Stimulated activated CD4-positive, alpha-beta T cell treated with anti-CD3 and anti-CD28 coated beads, Interleukin-12 subunit alpha, Interleukin-12 subunit beta, amount 100 ng/mL, for 48 hours (primary cell): ENCODE measurements at places on chromosomes 11 and 22.

DNA sequence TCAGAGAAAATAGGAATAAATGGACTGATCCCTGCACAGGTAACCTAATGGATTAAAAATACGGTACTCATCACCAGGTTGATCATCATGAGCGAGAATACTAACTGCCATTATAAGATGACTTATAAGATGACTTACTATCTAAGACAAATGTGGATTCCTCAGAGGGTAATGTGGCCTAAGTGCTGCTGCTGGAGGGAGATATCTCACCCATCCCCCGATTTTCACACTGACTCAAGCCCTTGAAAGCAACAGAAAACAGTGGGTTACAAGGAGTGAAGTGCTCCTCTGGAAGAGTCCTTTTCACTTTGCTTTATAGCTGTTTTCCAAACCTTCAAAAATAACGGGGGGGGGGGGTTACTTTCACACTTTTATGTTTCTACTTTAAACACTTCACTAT is 920 bp downstream of the TMEM218 start:
- DNase-seq, result no peak

DNA sequence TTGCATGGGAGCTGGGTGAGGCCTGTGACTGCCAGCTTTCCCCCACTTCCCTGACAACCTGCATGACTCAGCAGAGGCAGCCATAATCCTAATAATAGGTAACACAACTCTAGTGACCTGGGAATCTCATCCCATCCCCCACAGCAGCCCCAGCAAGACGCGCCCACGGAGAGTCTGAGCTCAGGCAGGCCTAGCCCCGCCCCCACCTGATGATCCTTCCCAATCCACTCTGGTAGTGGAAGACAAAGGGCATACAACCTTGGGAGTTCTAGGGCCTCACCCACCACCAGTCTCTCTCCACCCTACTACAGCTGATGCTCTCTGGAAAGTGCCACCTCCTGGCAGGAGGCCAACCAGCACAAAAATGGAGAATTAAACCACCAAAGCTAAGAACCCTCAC is 60.3 kb downstream of the CWF19L2 start:
- DNase-seq, result no peak

DNA sequence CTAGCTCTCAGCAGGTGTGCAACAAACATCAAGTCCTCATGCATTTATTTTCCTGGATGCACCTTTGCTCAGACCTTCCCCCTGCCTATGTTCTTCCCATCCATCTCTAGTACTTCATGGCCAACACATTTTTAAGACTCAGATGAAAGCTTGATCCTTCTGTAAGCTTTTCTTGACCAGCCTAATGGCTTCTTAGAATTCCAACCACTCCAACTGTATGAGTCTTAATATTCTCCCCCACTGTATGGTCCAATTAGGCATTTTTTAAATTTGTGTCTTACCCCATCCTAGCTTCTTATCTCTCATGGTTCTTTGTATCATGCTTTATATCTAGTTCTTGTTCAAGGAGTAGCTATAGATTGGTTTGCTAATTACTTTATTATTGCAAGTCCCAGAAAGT is 44.8 kb downstream of the TENM4 start:
- DNase-seq, result no peak

GRCh38 chr11:40130427-40130826 is 1329.0 kb downstream of the LRRC4C start:
- DNase-seq, result no peak

GRCh38 chr11:99781074-99781473 is 760.3 kb downstream of the CNTN5 start:
- DNase-seq, result no peak

DNA sequence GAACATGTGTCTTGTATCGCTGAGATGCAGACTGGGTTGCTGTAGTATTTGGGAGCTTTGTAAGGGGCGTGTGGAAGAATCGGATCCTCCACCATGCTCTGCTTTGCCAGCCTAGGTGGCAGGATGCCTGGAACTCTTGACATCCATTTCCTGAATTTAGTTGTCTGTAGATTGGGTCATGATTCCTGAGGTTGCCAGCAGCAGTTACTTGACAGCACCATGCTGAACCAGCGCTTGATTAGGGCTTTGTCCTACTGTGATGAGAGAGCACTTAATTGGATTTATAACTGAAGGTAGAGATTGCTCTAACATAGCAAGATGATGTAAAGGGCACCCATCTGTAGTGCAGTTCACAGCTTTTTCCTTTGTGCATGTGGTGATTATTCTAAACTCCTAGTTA is 75.6 kb upstream of the HORMAD2 start:
- DNase-seq, result no peak

DNA sequence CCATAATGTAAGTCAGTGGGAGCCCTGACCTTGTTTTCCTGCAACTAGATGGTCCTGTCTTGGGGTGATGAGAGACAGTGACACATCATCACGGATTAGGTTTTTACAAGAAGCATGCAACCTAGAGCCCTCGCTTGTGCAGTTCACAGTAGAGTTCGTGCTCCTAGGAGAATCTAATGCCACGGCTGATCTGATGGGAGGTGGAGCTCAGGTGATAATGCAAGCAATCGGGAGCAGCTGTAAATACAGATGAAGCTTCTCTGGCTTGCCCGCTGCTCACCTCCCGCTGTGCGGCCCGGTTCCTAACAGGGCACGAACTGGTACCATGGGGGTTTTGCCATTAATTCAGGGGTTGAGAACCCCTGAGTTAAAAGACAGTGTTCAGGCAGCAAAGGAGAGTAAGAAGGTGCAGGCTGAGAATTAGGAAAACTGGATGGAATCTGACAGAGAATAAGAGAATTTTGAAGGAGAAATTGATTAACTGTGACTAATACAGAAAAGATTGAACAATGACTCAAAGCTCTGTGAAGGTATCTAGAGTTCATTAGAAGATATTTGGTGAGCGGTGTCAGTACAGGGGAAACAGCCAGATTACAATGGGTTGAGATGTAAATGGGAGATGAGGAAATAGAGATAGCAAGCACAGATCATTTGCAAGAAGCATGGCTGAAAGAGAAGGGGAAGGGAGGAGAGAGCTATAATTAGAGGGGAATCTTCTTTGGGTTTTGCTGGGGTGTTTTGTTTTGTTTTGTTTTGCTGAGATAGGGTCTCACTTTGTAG is 21.0 kb downstream of the WEE1 start:
- DNase-seq, result no peak

DNA sequence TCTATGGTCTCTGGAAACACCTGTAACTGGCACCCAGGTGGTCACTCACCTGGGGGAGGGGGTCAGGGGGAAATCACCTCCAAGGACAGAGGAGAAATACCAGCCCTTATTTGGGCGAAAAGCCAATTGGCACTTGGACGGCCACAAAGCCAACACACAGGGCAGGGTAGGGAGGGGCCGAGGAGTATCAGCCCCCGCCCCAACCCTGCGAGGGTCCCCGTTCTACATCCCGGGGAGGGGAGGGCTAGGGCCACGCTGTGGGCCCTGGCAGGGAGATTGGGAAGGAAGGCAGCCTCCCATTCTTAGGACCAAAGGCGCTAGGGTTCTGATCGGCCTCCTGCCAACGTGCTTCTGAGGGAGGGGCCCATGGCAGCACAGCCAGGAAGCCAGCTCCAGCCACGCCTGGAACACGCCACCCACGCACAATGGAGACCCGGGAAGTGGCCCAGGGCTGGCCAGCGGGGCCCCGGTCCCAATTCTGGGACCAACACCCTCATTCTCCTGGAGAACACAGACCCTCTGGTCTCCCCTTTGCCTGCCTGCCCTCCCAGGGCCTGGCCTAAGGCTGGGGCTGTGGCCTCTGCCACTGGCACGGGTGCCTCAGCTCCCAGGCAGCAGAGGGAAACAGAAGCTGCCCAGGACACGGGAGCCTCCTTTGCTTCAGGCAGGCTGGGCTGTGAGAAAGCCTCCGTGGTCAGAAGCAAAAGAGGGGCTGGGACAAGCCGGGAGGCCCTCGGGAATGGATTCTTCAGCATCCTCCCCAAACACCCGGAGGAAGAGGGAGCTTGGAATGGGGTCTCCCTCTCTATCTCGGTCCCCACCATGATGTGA is 7.4 kb downstream of the CBX6 start:
- no peak for DNase-seq
